Muscle of leg (tissue), 16 donors: ENCODE measurements at places on chromosomes 11 and 22. TPM values are rescaled to one million over a fixed set of nuclear protein-coding genes. Genes with fewer than 3 reads are reported as not detected.

FAM118B gene
- total RNA-seq: 19.6 TPM

DGAT2 gene
- total RNA-seq: 0.31 TPM

SYT13 gene
- 0.49 TPM for total RNA-seq

WNT7B gene
- 0.04 TPM for total RNA-seq

SNX32 gene
- 0.98 TPM for total RNA-seq

DNA sequence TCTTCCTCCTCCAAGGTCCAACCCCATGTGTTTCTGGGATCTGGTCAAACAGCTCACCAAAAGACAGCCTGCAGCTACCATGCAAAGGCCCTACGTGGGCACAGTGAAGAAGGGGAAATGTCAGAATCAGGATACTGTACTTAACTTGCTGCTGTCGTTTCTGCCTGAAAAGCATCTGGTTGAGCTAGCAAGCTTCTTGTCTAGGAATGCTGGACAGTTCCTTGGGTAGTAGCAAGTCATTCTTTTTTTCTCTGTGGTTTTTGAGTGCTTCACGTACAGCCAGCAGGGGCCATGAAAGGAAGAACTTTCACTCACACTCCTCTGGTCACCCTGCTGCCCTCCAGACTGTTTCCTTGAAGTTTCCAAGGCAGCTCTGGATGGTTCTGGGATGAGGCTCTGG, 24.7 kb downstream of the RCOR2 start:
- no peaks in the 10 kb centered on the region for H3K27me3 ChIP-seq
- no peak for DNase-seq
- H3K4me1 ChIP-seq: peaks cover 21% of the 10 kb centered on the region
- peaks cover 30% of the 10 kb centered on the region for H3K36me3 ChIP-seq
- H3K4me3 ChIP-seq: no peak overlapping the region

DNA sequence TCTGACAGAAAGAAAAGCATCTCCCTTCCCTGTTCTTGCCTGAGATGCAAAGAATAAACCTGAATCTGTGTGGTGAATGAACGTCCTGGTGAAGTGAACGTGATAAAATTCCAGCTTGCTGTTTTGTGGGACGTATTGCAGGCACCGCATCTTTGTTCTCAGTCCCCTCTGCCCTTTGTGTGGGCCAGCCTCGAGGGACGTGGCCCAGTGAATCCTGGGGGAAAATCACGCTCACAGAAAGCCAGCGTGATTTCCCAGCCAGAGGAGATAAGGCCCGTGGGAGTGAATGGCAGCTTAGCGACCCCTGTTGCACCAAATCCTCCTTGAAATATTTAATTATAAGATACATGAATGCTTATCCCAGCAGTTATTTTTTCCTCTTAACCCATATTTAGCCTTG, 129.1 kb downstream of the COMMD9 start:
- H3K4me3 ChIP-seq: no peak overlapping the region
- no peaks in the 10 kb centered on the region for H3K27me3 ChIP-seq
- no peak for DNase-seq
- H3K4me1 ChIP-seq: peaks cover 52% of the 10 kb centered on the region
- H3K27ac ChIP-seq: no peak overlapping the region
- H3K36me3 ChIP-seq: no peaks in the 10 kb centered on the region

GRCh38 chr22:37979782-37980181, 4.6 kb downstream of the SOX10 start:
- peaks cover 7% of the 10 kb centered on the region for H3K36me3 ChIP-seq
- peaks cover 27% of the 10 kb centered on the region for H3K27me3 ChIP-seq
- H3K27ac ChIP-seq: no peak overlapping the region
- no peak for DNase-seq
- no peak overlapping the region for H3K4me3 ChIP-seq
- H3K4me1 ChIP-seq: peaks cover 2% of the 10 kb centered on the region

DNA sequence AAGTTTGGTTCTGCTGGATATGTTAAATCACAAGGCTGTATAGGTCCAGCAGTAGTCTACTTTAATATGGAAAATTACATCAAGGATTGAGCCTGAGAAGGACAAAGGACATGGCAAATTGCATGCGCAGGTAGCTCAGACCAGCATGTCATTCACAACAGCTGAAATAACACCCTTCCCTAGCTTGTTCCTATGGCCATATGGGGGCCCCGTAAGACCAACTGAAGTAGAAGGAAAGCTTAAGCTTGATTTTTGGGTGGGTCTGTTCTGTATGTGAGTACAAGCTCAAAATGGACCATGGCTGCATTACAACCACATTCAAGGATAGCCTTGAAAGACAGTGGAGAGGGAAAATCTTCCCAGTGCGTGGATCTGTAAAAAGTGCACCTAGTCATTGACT, 20.6 kb upstream of the PDE3B start:
- H3K36me3 ChIP-seq: no peaks in the 10 kb centered on the region
- no peak overlapping the region for H3K4me3 ChIP-seq
- no peaks in the 10 kb centered on the region for H3K4me1 ChIP-seq

- no peak overlapping the region for H3K4me3 ChIP-seq
- no peaks in the 10 kb centered on the region for H3K4me1 ChIP-seq
- no peaks in the 10 kb centered on the region for H3K36me3 ChIP-seq
- no peak for DNase-seq
These were observed 83.5 kb downstream of the GAB2 start for GRCh38 chr11:78334109-78334508.

DNA sequence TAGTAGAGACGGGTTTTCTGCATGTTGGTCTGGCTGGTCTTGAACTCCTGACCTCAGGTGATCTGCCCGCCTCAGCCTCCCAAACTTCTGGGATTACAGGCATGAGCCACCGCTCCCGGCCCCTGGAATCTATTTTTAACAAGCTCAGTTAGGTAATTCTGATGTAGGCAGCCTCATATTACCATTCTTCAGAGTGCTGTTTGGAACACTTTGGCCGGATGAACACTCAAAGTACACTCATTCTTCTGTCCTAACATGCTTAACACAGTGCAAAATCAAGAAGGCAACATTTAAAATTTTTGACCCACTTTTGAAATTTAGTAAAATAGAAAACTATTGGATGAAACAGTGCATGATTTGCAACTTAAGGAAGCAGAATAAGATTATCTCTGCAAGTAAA, 586.7 kb upstream of the CHORDC1 start:
- no peaks in the 10 kb centered on the region for H3K36me3 ChIP-seq
- no peaks in the 10 kb centered on the region for H3K27me3 ChIP-seq
- DNase-seq: no peak
- no peak overlapping the region for H3K4me3 ChIP-seq
- H3K4me1 ChIP-seq: no peaks in the 10 kb centered on the region

GRCh38 chr11:60776167-60776566, 9.0 kb upstream of the MS4A10 start:
- no peak overlapping the region for H3K4me3 ChIP-seq
- no peaks in the 10 kb centered on the region for H3K36me3 ChIP-seq
- no peaks in the 10 kb centered on the region for H3K27me3 ChIP-seq
- peaks cover 23% of the 10 kb centered on the region for H3K4me1 ChIP-seq
- DNase-seq: no peak

DNA sequence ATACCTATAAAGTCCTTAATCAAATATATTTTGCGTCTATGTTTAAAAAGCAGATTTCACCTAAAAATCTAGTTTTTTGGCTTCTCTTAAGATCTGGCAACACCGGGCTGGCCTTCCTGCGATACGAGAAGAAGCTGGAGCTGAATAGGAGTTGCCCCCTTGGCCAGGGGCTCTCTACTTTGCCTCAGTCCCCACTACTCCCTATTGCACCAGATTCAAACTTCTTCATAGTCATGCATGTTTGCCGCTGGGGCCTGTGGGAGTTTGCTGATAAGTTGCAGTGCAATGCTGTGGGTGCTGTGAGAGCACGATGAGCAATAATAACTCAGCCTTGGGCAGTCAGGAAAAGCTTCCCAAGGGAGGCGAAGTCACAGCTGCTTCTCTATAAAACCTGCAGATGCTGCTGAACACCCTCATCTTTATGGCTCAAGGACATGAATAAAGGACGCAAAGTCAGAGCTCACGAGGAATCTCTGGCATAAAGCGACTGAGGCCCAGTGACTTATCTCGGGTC, 15.2 kb upstream of the EIF3D start:
- H3K4me3 ChIP-seq: no peak overlapping the region
- H3K36me3 ChIP-seq: no peaks in the 10 kb centered on the region
- H3K27ac ChIP-seq: no peak overlapping the region
- no peaks in the 10 kb centered on the region for H3K4me1 ChIP-seq
- peaks cover 20% of the 10 kb centered on the region for H3K27me3 ChIP-seq
- DNase-seq: no peak

- no peak for DNase-seq
- H3K4me1 ChIP-seq: peaks cover 6% of the 10 kb centered on the region
- H3K27ac ChIP-seq: no peak overlapping the region
- peaks cover 2% of the 10 kb centered on the region for H3K36me3 ChIP-seq
- no peaks in the 10 kb centered on the region for H3K27me3 ChIP-seq
These were observed 106.5 kb downstream of the ALX4 start for GRCh38 chr11:44203270-44204043.

GRCh38 chr11:109547356-109548027, 125.5 kb downstream of the C11orf87 start:
- peak; percentile 22 for DNase-seq
- H3K4me1 ChIP-seq: no peaks in the 10 kb centered on the region
- H3K36me3 ChIP-seq: no peaks in the 10 kb centered on the region
- no peak overlapping the region for H3K27ac ChIP-seq
- H3K27me3 ChIP-seq: no peaks in the 10 kb centered on the region

DNA sequence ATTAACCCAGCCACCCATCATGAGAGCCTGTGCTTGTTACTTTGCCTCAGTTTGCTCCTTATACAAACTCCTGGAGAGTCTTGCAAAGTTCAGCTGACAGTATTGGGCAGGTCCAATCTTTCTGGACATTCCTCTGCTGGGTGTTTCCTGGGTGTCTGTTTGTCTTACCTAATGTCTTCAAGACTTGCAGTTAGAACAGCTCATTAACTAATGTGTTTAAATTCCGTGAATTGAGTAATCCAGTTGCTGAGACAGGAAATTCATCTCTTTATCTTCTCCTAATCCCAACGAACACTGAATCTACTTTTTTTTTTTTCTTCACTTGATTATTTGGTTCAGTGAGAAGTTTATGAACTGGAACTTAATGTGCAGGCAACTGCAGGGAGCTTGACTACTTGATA, 20.6 kb downstream of the BCO2 start:
- H3K4me3 ChIP-seq: no peak overlapping the region
- no peaks in the 10 kb centered on the region for H3K4me1 ChIP-seq

- DNase-seq: no peak
- H3K36me3 ChIP-seq: no peaks in the 10 kb centered on the region
- no peak overlapping the region for H3K4me3 ChIP-seq
- H3K4me1 ChIP-seq: peaks cover 16% of the 10 kb centered on the region
- H3K27ac ChIP-seq: no peak overlapping the region
These were observed 127.2 kb downstream of the ST3GAL4 start for GRCh38 chr11:126482586-126483108.

GRCh38 chr22:36330655-36331305, 57.0 kb downstream of the MYH9 start:
- H3K4me3 ChIP-seq: no peak overlapping the region
- H3K36me3 ChIP-seq: peaks cover 41% of the 10 kb centered on the region
- H3K4me1 ChIP-seq: peaks cover 92% of the 10 kb centered on the region
